Stimulated activated CD4-positive, alpha-beta T cell treated with anti-CD3 and anti-CD28 coated beads, Interleukin-15, amount 100 ng/mL, for 48 hours (primary cell): ENCODE measurements at places on chromosomes 7 and 10.

DNA sequence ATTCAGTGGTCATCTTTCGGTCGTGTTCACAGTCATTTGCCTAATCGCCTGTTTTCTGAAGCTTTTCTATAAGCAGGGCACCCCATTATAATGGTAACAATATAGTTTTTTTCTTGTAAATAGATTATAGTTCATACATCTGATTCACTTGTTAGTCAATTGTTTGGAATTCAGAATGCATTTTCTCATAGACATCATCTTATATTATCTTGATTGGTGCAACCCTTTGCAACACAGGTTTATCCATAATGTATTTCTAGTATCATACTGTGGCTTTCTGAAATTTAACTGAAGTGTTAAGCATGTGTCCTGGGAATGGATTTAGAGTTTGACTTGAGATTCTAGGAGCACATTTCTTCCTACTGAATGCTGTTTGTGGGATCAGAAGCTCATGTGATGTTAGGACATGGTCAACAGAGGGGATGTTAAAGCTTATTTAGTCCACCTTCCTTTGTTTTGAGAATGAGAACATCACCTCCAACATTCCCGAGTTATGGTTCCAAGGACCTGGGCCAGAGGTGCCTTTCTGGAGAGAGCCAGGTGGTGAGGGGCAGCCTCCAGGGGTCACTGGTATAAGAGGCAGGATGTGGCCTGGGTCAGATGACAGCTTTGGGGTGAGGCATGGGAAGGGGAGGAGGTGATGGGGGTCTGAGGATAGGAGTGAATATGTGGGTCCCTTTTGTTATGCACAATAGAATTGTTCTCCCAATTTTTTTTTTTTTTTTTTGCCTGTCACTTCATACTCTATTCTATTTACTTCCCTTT lies 415.6 kb downstream of the EXOC4 start:
- DNase-seq: no peak

- DNase-seq: no peak
Measured at GRCh38 chr7:102914585-102914984, 1.8 kb downstream of the LRRC17 start.

- DNase-seq: peak; percentile 22
Measured at GRCh38 chr7:74544706-74545469, 91.2 kb downstream of the GTF2IRD1 start.

DNA sequence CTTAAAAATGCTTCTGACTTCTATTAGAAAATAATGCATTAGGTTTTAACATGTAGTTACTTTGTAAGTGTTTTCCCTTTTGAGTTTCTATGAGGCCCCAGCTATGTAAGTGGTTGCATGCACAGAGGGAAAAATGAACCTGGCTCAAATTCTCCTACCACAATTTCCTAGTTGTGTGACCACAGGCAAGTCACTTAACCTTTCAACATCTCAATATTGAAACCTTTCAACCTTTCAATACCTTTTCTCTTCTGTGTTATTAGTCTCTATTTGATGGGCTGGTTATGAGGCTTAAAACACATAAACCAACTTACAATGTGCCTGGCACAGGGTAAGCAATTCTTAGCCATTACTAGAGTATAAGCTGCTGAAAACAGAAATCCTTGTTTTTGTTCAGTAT lies 203.0 kb downstream of the KCND2 start:
- no peak for DNase-seq

- no peak for DNase-seq
Measured at GRCh38 chr10:129502448-129502847, 35.4 kb downstream of the MGMT start.

DNA sequence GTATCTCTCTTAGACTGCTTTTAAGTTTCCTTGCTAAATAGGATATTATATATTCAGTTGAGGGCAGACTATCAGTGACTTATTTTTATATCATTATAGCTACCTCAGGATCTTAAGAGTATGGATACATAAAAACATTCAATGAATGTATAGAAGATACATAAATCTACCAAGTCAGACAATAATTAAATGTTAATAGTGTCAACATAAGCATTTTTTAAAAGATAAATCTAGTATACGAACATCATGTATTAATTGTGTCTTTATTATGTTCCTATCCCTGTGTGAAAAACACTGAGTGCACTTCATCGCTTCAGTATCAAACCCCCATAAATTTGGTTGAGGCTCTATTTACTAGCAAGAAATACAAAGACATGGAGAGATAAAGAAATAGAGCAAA lies 242.8 kb downstream of the CRPPA start:
- no peak for DNase-seq

DNA sequence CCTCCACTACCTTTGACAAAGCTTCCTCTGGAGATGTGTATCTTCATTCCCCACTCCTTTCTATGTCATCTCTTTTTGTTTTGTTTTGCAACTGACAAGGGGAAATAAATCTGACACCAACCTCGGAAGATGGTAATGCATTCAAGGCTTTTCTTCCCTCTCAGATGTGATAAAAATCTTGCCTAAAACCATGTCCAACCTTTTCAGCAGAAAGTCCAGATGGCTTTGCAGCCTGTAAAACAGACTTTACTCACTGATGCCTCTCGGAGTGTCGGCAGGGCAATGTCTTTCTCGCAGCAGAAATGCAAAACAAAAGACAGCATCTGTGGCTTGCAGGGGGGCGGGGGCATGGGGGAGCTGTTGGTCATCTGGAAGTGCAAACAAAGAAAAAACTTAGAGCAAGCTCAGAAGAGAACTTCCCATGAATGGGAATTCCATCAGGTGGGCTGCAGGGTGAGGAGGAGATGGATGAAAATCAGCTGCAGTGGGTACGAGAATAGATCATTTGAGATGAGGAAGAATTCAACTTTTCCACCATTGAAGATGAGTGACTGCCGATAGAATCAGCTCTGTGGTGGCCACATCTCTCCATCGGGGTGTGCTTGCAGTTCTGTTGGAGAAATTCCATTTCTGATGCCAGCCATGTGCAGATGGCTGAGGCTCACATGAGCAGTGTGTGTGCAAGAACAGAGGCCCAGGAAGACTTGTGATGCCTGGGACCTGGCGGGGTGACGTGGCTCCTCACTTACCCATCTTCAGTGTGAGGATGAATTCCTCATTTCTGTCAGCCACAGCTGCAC lies 237.7 kb downstream of the WDR37 start:
- DNase-seq: no peak

- DNase-seq: no peak
Measured at GRCh38 chr10:89852872-89853271, 151.5 kb downstream of the KIF20B start.

GRCh38 chr10:46070749-46071148 lies 24.7 kb upstream of the MSMB start:
- DNase-seq: no peak

- no peak for DNase-seq
Measured at GRCh38 chr7:116632384-116632783, 39.6 kb upstream of the MET start.

GRCh38 chr10:8331387-8331786 lies 276.9 kb downstream of the GATA3 start:
- DNase-seq: no peak

GRCh38 chr7:74018246-74018895 lies 9.6 kb upstream of the ELN start:
- no peak for DNase-seq

DNA sequence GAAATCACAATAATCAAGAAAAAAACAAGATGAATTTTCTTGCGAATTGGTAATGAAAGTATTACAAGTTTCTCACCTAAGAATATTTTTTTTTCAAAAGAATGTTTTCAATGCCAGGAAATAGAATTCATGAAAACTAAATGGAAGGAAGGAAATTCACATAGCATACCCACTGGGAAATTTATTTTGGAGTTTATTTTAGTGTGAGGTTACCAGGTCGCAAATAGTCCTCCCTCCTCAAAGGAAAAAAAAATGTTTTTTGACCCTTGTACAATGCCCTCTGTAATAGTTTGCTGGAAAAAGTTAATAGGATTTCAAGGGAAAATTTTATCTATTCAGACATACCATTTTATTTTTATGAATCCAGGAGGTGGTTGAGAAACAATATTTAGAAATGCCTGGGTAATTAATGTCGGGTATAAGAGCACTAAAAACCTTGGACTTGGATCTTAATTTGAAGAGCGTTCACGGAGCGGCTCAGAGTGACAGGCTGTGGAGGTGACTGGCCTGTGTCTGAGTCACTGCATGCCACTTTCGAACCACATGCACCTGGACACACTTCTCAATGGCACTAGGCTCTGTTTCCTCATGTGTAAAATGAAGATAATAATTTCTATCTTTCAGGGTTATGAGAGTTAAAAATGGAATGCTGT lies 28.2 kb downstream of the CUBN start:
- no peak for DNase-seq

DNA sequence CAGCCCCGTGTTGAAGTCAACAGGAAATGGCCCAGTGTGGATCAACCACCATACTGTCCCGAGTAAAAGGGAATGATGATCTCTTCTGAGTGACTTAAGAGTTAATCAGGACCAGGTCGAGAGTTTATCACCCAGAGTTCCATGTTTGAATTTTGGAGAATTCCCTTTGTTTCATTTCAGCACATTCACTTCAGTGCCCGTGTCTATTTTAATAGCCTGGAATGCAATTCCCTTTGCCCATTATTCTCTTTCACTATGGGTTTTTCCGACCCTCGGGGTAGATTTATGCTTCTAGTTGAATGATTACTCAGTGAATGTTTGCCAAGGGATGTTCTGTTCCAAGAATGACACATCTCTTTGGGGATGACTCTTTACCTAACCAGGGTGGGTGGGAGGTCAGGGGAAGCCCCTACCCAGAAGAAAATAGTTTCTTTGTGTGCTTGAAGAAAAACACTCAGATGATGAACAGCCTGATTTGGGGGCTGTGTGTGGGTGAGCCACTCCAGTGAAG lies 594.9 kb downstream of the INHBA start:
- no peak for DNase-seq

DNA sequence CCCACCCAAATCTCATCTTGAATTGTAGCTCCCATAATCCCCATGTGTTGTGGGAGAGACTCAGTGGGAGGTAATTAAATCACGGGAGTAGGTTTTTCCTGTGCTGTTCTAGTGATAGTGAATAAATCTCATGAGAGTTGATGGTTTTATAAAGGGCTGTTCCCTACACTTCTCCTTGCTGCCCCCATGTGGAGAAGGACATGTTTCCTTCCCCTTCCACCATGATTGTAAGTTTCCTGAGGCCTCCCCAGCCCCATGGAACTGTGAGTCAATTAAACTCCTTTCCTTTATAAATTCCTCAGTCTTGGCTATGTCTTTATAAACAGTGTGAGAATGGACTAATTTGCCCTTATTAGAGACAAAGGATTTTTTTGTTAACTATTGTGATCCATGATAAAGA lies 48.5 kb upstream of the MKX start:
- DNase-seq: no peak

DNA sequence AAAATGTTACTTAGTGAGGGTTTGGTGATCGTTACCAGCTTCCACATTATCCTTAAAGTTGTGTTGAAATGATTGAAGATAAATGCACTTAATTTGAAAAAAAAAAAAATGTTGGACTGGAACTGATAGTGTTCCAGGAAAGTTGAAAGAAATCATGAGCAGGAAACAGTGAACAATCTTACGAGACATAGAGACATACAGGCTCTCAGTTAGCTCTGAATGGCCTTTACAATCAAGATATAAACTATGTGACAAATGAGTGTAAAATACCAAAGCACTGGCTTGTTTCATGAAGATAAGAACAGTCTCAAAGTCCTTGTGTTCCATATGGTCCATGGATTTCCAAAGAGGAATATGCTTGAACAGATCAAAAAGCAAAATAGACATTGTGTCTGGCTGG lies 430.1 kb upstream of the ETV1 start:
- no peak for DNase-seq

DNA sequence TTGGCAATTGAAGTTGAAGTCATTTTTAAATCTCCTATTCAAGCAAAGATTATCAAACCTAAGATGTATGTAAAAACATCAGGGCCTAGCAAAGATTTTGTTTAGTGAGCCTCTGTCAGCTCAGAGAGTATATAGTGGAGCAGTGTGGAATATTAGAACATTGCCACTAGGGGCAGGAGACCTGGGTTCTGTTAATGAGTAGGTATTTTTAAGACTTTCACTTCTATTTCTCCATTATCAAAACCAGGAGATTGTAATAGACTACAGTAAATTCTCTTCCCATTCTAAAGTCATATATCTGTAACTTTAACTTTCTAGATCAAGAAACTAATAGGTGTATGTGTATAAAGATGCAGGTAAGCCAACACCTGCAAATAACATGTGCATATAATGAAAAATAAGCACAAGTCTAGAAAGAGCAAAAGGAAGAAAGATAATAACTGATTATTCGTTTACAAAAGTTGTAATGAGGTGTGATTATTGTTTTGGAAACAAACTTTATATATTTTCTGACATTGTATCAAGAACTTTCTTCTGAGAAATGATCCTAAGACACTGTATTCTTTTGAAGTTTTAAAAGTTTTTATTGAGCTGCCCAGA lies 64.4 kb downstream of the KCND2 start:
- DNase-seq: no peak

DNA sequence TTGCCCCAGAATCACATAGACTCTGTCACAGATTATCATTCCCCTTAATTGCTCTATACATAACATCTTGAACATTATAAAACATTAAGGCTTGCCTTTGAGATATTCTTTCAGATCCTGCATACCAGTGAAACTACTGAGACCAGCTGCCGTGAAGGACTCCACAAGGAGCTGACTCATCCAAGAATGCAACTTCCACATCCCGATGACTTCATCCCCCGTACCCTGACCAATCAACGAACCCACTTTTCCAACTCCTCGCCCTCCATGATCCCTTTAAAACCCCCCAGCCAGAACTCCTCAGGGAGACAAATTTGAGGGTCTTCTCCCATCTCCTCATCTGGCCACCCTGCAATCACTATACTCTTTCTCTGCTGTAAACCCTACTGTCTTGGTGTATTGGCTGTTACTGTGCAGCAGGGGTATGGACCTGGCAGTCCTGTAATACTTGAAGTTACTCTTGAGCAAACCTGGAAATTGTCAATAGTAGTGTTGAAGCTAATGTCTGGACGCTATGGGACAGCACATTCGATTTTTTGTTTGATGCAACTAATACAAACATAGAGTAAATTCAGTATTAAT lies 49.8 kb downstream of the HTR5A start:
- no peak for DNase-seq

DNA sequence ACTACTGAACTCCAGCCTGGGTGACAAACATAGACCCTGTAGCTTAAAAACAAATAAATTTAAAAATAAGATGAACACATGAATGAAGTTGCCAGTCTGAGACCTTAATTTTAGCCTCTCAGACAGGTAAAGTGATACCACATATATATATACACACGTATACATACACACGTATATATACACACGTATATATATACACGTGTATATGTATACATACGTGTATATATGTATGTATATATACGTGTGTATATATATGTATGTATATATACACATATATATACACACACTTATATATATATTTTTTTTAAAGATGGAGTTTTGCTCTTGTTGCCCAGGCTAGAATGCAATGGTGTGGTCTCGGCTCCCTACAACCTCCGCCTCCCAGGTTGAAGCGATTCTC lies 62.7 kb downstream of the UBE2H start:
- no peak for DNase-seq

- DNase-seq: no peak
Measured at GRCh38 chr7:50653126-50653864, 88.1 kb upstream of the DDC start.

- DNase-seq: no peak
Measured at GRCh38 chr10:4763513-4763912, 62.5 kb upstream of the AKR1E2 start.
